ENCODE measurements at places on chromosomes 1 and 21.

DNA sequence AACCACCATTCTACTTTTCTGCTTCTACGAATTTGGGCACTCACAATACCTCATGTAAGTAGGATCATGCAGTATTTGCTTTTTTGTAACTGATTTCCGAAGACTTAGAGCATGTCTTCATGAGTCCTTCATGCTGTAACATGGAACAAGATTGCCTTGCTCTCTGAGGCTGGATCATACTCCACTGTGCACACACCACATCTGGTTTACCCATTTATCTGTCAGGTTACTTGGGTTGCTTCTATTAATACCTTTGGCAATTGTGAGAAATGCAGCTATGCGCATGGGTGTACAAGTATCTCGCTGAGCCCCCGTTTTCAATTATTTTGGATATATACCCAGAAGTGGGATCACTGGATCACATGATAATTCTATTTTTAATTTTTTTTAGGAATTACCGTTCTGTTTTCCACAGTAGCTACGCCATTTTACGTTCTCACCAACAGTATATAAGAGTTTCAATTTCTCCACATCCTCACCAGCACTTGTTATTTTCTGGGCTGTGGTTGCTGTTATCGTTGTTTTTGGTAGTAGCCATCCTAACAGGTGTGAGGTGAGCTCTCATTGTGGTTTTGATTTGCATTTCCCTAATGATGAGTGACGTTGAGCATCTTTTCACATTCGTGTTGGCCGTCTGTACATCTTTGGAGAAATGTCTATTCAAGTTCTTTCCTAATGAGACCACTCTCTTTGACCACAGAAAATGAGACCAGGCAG is 10.7 kb upstream of the SLC2A5 start:
- DNase-seq = no peak

GRCh38 chr1:51070011-51070410 is 32.0 kb upstream of the C1orf185 start:
- DNase-seq = no peak

DNA sequence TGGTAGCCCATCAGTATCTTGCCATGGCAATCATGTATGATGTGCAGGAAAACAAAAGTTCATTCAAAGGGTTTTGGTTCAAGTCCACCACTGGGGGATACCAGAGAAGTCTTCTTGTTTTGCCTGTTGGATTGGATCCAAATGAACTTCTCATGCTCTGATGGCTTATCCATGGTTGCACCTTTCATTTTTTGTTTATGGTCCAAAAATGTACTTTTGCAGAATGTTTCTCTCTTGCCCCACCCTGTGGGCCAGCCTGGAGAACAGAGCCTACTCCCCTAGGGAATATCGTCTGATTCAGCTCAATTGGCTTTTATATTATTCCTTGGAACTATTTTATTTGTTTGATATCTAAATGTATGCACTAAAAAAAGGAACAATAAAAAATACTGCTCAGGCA is 20.1 kb upstream of the CLCA1 start:
- DNase-seq = no peak

GRCh38 chr1:182163821-182164223 is 102.3 kb upstream of the ZNF648 start:
- DNase-seq = no peak

All from effector CD8-positive, alpha-beta T cell (primary cell).